ENCODE measurements at places on chromosomes 16 and 17.

DNA sequence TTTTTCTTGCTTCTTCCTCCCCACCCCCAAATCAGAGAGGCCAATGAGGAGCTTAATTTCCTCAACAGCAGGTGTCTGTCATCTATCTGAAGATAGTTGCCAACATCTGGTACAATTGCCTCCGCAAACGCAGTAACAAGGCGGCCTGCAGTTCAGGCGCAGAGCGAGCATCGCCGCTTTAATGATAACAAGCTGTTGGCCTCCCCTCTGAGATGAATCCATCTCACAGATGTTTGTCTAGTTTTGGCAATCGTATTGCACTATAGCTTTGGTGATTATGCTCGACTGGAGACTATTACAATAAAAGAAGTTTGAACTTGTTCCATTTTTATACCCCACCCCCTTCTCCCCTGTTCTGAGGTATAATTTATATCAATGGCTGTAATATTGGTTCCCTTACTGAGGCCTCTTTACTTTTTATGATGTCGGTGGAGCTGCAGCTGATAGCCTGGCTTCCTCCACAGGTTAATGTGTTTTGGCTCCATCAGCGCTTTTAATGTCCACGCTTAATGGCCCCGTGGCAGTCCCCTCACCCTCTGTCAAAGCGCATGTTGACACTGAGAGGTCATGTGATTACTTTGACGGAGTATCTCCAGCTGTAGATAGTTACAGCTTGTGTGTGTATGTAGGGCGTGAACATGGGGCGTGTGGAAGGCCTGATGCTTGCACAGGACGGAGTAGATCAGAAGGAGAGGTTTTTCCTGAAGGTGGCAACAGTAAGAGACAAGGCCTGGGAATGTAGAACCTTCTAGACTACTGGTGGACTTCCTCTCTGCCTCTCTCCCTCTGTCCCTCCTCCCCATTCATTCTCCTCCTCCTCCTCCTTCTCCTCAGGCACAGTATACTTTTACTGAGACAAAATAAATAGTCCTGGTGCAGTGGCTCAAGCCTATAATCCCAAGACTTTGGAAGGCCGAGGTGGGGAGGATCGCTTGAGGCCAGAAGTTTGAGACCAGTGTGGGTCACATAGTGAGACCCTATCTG lies 164.7 kb downstream of the MSI2 start:
- DNase-seq, result no peak

- no peak for DNase-seq
Observed at GRCh38 chr17:27938864-27939263, 45.7 kb upstream of the LYRM9 start.

GRCh38 chr16:68364561-68364998 lies 53.8 kb downstream of the PRMT7 start:
- DNase-seq, result no peak

DNA sequence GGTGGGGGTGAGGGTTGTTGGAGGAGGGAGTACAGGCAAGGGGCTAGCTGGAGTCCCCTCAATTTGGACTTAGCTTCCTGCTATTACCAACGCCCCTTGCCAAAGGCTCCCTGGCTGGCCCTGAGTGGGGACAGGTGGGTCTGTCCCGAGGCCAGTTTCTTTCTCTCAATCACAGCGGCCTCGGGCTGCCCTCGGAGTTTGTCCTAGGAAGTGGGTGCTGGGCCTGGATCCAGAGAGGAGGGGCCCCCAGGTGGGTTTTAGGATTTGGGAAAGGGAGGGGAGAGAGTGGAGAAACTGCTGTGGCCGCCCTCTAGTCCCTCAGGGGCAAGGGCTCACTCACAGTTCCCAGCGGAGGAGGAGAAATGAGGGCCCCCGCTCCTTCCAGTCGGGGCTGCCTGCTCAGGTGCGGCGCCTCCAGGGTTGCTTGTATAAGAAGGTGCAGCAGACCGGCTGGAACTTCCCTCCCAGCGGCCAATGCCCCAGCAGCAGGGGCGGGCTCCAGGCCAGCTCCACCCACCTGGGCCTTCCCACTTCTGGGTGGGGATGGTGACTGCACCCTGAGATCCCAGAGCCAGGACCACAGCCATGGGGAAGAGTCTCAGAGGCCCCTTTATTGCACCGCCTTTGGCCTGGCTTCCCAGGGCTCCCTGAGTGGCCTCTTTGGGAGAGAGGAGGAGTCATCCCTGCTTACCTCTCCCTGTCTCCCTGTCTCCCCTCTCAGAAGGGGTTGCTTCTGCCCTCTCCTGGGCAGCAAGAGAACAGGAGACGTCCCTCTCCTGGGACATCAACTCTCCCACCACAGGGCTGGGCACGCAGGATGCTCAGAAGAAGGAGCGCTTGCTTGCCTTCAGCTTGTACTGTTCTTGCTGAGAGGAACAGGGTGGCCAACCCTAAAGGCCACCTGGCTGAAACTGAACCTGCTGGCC lies 112.0 kb upstream of the SMURF2 start:
- no peak for DNase-seq

GRCh38 chr17:16027708-16028584 lies 28.3 kb downstream of the TTC19 start:
- DNase-seq, result peak; percentile 49

- DNase-seq, result no peak
Observed at GRCh38 chr17:17055286-17056155, 13.3 kb downstream of the MPRIP start.

DNA sequence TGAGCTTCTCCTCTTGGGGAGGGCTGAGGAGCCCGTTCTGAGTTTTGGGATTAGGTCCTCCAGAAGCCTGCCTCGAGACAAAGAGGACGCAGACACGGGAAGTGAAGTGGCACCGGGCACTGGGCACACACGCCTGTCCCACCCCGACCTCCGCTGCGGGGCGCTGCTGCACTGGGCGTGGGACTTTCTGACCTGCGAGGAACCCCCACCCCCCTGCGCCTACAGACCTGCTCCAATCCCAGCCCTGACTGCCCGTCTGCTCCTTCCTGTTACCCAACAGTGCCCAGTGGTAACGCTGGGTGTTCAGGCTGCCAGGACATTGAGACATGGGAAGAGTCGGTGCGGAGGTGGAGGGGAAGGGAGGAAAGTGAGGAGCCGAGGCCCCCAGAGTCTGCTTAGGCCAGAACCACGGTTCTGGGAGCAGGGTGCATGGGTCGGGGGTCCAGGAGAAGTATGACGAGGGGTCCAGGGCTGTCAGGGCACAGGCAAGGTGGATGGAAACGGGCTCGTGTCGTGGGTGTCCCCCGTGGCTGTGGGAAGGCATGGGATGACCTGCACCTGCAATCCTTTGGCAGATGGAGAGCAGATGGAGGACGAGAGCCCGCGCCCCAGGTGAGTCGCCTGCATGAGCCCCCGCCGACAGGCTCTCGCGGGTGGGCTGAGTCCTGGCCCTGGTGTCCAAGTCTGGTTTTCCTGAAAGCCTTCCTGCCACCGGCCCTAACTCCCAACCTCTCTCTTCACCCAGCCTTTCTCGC lies 112.0 kb upstream of the CREBBP start:
- DNase-seq, result no peak

- peak; percentile 38 for DNase-seq
Observed at GRCh38 chr16:82639666-82640336, 13.0 kb downstream of the CDH13 start.

DNA sequence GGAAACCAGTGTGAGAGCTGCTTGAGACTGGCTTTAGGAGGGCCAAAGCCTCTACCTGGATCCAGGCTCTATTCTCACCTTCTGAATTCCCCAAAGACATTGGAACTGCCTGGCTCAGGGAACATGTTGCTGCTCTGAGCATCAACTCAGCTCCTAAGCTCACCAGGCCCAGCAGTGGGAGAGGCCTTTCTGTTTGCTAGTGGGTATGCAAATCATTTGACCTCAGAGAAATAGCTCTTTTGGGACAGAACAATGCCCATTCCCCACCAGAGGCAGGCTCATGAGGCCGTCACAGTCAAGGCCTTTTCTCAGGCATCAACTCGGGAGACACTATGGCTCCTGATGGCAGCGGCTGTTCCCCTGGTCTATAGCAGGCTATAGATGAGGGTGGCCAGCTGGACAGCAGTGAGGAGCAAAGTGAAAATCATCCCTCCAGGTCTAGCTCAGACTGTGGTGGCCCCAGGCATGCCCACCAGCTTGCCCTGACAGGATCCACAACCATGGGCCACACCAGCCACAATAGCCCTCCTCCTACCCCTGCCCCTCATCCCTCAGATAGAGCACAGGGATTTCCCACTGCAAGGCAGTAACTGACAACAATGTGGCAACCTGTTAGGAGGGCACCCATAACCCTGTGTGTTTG lies 30.4 kb upstream of the GFOD2 start:
- no peak for DNase-seq

DNA sequence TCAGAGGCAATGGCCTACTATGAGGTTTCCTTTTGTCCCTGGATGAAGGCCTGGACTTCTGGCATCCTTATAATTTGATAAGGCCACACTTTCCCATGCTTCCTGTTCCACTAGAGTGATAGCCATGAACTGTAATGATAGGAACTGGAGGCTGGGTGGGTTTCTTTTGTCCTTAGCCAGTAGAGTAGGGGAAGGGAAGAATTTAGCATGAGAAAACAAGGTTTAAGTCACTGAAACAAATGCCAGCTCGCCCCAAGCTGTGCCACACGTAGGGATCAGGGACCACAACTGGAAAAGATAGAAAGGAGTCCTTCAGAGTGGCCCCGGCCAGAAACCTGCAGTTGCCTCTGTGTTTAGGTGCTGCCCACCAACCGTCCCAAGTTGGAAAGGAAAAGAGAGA lies 80.9 kb upstream of the C17orf78 start:
- DNase-seq, result no peak

DNA sequence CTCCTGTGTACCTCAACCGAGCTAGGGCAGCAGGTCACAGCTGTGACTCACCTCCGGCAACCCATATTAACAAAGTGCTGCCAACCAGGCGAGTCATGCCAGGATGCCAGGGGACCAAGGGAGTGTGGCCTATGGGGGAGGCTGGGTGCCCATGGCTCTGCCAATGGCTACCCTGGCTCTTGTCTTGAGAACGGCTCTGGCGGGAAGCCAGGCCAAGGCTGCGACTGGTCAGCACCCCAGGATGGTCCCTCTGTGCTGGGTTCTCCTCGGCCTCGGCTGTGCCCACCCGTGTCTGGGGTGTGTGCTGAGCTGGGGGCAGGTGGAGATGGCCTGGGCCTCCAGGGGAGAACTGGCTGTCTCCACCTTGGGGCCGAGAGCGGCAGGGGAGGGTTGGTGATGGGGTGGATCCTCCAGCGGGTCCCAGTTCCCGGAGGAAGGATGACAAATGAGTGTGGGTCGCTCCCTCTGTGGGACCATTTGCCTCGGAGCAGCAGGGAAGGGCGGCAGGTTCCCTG lies 75.8 kb downstream of the MRC2 start:
- no peak for DNase-seq

- no peak for DNase-seq
Observed at GRCh38 chr16:85492295-85492864, 120.7 kb upstream of the GSE1 start.

DNA sequence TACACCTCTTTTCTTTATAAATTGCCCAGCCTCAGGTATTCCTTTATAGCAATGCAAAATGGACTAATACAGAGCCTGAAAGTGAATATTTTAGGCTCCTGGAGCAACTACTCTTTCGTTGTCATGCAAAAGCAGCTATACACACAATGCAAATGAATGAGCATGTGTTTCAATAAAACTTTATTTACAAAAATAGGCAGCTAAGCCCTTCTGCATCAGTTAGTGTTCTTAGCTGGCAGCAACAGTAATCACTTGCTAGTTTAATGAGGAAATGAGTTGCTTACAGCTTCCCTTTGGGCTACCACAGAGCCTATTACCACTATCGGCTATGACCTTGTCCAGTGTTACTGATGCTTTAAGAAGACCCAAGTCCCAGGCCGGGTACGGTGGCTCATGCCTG lies 402.9 kb downstream of the XYLT1 start:
- DNase-seq, result no peak

- DNase-seq, result no peak
Observed at GRCh38 chr17:66702106-66702936, 132.6 kb upstream of the CACNG5 start.

DNA sequence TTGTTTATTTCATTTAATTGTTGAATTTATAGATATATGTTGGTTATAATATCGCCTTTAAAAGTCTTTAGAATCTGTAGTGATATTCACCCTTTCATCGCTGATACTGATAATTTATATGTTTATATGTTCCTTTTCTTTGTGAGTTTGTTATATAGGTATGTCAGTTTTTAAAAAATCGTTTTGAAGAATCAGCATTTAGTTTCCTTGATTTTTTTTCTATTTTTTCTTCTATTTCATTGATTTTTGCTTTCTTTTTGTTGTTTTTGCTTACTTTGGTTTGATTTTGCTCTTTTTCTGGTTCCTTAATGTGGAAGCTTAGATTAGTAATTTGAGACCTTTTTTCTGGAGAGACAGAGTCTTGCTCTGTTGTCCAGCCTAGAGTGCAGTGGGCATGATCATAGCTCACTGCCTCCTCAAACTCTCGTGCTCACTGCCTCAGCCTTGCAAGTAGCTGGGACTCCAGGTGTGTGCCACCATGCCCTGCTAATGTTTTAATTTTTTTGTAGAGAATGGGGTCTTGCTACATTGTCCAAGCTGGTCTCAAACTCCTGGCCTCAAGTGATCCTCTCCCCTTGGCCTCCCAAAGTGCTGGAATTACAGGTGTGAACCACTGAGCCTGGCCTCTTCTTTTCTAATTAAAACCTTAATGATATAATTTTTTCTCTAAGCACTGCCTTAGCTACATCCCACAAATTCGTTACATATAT lies 7.5 kb downstream of the IST1 start:
- no peak for DNase-seq
